ENCODE measurements at places on chromosomes 12 and 14.
A peak's percentile ranks its signal among the peaks of the same experiment; 100 is the strongest.

DNA sequence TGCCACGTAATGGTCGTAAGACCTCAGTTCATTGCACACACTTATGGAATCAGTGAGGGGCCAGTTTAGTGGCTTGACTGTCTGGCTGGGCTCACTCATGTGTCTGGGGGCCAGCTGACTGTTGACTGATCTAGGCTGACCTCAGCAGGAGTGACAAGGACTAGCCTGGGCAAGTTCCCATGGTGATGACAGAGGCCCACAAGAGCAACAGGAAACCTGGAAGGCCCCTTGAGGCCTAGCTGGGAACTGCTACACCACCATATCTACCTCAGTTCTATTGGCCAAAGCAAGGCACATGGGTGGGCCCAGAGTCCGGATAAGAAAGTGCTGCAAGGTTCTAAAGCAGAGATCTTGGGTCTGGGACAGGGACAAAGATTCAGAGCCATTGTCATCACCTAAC lies 21.3 kb upstream of the RFLNA start:
- peak; percentile 81 for DNase-seq

DNA sequence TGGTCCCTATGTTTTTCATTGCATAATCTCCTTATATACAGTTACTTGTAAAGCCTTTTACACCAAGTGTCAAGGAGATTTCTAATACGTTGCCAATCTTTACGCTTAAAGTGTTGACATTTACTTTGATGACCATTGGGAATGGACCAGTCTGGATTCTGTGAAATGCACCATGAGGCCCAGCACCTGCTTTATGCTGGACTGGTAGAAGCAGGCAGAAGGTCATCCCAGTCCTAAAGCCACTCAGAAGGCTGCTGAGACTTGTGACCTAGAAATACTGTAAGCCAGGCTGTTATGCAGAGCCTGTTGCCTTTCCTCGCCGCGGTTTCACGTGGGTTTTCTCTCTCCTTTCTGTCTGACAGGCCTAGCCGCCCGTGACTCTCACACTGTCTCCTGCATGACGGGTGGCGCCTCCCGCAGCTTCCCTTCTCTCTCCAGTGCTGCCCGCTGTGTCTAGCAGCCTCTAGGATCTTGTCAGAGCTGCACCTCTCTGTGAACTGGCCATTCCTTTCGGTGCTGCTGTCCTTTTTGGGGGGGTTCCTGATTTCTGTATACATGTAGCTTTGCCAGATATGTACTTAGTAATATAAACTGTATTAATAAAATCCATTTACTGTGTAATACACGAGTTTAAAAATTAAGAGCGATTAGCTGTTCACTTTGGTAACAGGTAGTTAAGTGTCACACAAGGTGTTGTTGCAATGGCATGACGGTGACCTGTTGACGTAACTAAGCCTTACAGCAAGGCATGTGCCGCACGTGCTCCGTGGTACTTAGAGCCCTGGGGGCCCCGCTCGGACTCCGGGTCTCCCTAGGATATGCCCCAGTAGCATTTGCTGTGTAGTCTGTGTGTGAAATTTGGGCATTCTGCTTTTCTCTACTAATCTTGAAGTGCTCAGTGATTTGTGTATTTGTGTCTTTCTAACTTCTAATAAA lies 29.7 kb downstream of the XRCC3 start:
- DNase-seq: no peak

GRCh38 chr12:47268501-47269454 lies 189.0 kb upstream of the AMIGO2 start:
- no peak for DNase-seq

DNA sequence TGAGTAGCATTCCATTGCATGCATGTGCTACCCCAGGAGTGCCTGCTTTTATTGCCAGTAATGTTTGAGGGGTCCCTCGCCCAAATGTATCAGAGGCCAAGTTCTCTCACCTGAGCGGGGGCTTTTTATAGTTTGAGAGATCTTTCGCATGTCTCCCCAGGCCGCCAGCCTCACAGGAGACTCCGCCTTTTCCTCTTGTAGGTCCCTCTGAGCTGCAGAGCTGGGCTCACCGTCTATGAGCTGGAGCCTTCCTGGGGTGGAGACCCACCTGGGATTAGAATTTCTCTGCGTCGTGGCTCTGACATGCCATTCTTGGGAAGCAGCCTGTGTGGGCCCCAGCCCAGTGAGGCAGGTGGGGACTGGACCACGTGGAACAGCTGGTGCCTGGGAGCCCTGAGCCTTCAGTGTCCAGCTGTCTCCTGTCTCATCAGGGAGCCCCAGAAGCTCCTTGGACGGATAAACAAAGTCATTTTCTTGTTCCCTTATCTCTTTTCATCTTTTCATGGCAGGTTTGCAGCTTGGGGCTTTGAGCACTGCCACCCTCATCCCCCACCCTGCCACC lies 261.7 kb upstream of the CRY1 start:
- DNase-seq: no peak

GRCh38 chr12:2682296-2683251 lies 112.2 kb upstream of the FKBP4 start:
- peak; percentile 37 for DNase-seq

- DNase-seq: no peak
These were observed 362 bp upstream of the TSFM start for GRCh38 chr12:57782243-57782607.

DNA sequence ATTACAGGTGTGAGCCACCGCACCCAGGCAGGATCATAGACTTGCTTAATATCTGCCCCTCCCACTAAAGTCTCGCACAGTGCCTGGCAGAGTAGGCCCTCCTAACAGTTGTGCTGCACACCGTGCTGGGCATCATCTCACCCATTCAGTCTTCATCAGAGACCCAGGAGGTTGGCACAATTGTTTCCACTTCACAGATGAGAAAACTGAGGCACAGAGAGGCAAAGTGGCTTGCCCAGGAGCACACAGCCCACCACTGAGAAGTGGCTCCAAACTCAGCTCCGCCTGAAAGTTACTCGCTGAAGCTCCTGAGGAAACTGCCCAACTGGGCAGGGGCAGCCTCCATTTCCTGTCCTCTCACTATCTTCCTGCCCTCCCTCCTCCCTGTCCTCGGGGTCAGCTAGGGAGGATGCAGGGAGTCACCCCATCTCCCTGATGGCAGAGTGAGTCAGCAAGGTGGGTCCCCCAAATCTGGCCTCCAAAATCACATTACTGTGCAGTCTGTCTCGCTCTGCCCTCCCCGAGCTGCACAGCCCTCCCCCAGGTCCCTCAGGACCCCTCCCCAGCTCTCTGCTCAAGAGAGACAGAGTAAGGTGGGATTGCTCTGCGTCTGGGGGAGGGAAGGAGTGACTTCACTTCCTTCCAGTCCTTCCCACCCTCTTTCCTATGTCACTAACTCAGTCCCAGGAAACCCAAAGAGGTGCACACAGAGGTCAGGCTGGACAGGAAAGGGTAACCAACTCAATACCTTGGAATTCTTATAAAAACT lies 5.7 kb downstream of the SLC8B1 start:
- DNase-seq: no peak

- DNase-seq: no peak
These were observed 3.9 kb downstream of the MED21 start for GRCh38 chr12:27026257-27026656.

DNA sequence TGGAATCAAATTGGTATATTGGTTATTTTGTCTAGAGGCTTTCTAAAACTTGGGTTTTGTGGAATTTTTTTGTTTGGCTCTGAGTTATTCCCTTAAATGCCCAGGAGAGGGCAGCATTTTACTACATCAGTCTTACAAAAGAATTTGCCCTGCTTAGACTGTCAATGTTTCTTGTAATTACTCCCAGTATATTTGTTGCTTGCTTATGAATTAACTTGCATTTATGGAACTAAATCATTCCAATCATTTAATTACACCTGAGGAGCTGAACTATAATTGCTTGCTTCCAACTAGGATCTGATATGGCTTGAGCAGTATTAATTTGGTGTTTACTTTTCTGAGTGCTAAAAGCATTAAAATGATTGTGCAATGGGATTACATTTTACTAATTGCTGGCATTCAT lies 48.7 kb downstream of the MIPOL1 start:
- peak; percentile 26 for DNase-seq

DNA sequence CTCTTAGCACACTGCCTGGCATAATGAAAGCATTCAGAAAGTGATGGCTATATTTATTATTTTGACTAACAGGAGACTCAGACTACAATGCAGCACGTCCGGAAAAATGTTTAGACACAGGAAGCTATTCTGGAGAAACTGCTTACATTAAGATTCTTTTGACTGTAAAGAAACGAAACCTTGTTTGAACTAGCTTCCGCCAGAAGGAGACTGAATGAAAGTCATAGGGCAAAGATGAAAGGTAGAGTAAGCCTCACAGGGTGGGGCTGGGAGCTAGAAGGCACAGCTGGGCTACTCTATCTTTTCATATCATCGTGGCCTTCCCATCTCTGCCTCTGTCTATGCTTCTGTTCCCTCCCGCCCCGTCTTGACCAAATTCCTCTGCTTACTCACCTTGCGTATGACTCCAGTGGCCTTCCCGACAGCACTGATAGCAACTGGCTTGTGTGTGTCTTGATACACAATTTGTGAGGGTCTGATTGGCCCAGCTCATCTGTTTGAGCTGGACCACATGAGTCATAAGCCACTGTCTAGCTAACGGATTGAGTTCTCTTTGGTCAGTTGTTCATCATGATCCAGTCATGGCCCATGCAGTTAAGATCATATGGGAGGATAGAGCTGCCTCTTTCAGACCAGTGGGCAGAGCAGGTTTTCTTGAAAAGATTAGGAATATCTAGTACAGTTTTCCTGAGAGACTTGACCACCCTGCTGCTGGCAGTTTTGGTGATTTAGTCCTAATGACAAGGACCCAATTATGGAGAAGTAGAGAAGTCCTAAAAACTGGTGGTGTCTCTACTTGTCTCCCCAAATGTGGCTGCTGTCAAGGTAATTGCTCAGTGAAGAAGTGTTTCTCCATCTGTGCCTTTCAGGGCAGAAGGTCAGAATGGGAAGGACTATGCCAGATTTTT lies 151.5 kb upstream of the SLC38A2 start:
- no peak for DNase-seq

DNA sequence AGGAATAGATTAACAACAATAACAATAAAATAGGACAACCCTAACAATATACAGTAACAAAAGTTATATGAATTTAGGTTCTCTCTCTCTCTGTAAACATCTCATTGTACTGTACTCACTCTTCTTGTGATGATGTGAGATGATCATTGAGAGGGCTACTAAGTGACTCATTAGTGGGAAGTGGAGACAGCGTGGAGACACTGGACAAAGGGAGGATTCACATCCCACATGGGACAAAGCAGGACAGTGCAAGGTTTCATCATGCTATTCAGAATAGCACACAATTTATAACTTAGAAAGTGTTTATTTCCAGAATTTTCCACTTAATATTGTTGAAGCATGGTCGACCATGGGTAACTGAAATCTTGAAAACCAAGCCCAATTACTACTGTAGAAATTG lies 26.0 kb upstream of the SPATA7 start:
- DNase-seq: no peak

- no peak for DNase-seq
These were observed 77.6 kb downstream of the MOK start for GRCh38 chr14:102227184-102227964.

DNA sequence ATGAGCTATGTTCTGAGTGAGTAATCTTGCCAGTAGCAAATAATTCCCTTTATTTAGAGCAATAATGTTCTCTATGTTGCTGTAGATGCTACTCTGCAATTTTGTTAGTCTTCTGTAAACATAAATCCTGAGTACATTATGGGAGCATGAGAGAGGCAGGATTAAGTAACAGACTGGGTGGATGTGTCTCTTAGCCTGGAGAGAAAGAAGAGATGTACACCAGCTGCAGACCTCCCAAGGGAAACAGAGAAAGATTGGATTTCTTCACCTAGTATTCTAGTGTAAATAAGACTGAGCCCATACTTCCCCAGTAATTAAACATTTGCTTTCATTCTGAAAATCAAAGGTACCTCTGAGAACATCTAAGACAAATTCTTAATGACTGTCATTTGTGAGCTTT lies 564.0 kb downstream of the TRHDE start:
- DNase-seq: no peak

GRCh38 chr12:113418213-113418879 lies 3.8 kb upstream of the SDSL start:
- DNase-seq: peak; percentile 96

DNA sequence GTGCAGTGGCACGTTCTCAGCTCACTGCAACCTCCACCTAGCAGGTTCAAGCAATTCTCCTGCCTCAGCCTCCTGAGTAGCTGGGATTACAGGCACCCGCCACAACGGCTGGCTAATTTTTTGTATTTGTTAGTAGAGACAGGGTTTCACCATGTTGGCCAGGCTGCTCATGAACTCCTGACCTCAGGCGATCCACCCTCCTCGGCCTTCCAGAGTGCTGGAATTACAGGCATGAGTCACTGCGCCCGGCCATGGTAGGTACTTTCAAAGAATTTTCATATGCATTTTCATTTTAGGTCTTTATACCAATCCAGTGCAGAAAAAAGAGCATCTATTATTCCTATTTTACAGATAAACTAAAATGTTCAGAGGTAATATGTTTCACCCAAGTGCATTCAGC lies 411.3 kb upstream of the USP15 start:
- DNase-seq: no peak

- no peak for DNase-seq
These were observed 31.9 kb upstream of the SOS2 start for GRCh38 chr14:50263321-50263720.
